Esophagus muscularis mucosa (tissue), 4 donors: ENCODE measurements at places on chromosomes 7 and 10. TPM values are rescaled to one million over a fixed set of nuclear protein-coding genes. Genes with fewer than 3 reads are reported as not detected.

GRCh38 chr7:77427996-77428603 lies 12.0 kb upstream of the GSAP start:
- DNase-seq = no peak

Gene ECHDC3
- 23.3 TPM for total RNA-seq

Gene GPR158
- total RNA-seq = under 0.01 TPM

Gene AKR1C3
- 22.0 TPM for total RNA-seq

DNA sequence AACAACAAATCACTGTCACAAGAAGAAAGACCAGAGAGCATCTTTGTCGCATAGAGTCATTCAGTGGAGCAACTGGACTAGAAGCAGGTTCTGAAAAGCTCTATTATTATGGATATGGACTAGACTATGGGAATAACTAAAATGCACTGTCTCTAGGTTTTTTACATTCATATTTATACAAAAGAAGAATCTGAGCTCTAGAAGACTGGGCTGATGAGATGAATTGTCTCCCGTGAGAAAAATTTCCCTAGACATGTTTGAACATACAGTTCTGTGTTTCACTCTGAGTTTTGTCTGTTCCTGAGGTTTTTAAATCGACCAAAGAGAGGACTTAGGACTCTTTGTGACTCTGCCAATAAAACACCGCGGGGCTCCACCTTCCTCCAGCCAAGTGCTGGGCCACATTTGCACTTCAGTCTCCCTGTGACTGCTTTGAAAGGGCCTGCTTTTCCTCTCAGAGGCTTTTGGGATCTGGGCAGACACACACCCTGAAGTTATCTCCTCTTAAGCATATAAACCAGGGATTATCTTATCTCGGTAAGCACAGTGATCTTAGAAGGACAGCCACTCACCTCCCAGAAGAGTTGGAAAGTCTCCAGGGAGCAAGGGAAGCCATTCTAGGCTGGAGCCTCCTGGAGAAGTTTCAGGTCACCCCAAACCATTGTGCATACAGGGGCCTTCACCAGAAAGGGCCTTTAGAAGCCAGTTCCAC lies 101.0 kb upstream of the JCAD start:
- DNase-seq = no peak

GRCh38 chr10:72309290-72310240 lies 35.8 kb downstream of the DDIT4 start:
- no peak for DNase-seq

DNA sequence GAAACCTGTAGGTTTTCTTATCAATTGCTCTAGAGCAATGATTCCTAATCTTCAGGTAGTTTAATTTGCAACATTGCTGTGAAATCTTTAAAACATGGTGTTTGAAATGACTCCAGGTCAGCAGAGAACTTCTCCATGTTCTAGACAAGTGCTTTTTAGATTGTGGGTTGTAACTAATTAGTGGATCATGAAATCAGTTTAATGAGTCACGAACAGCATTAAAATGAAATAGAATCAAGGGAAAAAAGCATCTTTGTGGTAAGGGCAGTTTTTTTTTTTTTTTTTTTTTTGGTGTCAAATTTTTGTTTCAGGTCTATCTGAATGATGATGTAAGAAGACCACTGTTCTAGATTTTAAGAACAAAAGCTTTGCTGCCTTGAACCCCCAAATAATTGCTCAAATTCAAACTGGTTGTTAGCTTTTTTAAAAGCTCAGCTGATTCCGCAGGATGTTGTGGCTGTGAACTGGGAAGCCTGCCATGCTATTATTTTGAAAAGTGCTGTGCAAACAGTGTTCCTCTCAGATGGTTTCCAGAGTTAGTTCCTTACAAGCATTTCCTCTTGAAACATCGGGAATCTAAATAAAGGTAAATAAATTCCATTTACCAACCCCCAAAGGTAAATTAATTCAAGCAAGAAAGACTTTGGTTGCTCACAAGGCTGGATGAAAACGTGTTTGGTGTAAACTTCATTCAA lies 13.1 kb upstream of the PDK4 start:
- no peak for DNase-seq

GRCh38 chr10:84333864-84334451 lies 5.6 kb downstream of the CCSER2 start:
- no peak for DNase-seq

DNA sequence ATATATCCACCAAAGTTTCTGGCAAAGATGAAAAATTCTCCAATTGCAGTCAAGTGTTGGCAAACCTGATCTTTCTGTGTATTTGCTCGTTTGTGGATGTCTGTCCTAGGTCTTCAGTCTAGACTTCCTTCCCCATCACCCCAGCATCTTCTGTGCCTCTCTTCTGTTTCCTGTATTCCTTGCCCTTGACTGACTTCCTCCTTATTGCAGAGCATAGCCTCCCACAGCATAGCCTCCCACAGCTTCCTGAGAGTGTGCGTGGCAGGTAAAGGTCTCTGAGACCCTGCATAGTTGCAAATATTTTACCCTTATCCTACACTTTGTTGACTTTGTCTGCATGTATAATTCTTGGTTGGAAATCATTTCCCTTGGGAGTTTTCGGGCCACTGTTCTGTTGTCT lies 18.4 kb downstream of the SLC18A2 start:
- no peak for DNase-seq

Gene SPDYE5
- not detected for total RNA-seq

Gene ADAM22
- 1.8 TPM for total RNA-seq

DNA sequence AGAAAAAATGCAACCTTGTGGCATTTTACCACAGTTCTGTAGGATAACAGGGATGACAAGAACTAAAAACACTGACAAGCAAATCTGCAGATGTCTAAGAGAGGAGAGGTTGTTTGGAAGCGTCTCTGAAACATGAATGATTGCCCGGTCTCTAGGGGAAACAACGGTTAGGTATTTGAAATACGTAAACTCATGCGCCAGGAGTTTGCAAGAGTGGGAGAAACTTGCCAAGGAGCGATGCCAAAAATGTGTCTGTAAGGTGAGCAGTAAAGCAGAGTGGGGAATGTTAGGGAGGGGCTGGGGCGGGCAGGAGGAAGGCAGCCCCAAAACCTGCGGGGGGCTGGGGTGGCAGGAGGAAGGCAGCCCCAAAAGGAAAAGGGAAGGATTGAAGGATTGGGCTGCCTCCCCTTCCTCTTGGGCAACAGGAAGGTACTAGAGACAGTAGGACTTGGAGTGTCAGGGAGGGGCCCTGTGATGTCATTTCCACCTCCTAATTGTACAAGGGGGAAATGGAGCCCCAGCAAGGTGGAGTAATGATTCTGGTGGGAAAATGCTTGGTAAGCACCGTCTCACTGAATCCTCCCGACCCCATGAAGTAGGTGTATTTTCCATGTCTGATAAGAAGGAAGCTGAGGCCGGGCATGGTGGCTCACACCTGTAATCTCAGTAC lies 33.2 kb upstream of the PLEKHA1 start:
- no peak for DNase-seq

DNA sequence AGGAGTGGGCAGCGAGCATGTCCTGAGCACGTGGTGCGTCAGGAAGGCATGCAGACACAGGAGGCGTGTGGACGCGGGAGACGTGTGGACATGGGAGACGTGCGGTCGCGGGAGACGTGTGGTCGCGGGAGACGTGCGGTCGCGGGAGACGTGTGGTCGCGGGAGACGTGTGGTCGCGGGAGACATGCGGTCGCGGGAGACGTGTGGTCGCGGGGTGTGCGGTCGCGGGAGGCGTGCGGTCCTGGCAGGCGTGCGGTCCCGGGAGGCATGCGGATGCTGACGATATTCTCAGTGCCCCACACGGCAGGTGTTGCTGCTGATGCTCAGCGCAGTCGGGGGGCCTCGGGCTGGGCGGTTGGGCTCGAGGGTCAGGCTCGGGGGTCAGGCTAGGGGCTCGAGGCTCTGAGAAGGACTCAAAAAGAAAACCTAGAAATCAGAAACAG lies 94.2 kb downstream of the NKX6-2 start:
- no peak for DNase-seq

DNA sequence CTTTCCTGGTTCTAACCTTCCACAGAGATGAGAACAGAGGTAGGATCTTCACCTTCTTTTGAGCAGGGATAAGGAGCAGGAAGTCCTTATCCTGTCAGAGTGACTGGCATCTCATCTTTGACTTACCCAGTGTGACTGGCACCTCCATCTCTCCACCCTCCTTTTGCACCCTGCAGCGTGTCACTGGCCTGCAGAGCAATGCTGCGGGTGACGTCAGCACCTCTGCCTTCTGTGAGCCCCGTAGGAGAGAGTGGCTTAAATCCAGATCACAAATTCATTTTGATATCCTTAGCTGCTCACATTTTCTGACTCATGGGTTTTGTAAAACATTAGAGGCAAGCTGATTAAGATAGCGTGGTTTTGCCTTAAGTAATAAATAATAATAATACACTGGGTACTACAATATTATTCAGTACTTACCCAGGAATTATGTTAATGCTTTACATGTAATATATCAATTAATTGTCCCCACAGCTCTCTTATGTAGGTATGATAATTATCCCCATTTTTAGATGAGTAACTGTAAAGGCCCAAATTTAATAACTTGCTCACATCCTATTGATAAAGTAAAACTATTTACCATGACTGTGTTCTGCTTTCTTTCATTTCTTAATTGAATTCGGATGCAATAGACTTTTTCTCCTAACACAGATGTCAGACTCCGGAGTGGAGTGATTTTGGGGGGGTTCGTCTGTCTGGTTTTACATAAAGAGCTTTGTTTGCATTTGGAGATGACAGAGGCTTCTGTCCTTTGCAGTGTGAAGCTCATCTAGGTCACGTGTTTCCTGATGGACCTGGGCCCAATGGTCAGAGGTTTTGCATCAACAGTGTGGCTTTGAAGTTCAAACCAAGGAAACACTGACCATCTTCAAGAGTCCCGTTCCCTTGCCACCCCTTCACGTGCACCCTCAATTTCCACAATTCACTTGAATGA lies 24.9 kb downstream of the MSRB2 start:
- DNase-seq = no peak

Gene SMO
- 18.7 TPM for total RNA-seq

- no peak for DNase-seq
Measured at GRCh38 chr10:106571192-106571946, 593.1 kb downstream of the SORCS1 start.

- DNase-seq = no peak
Measured at GRCh38 chr10:66832781-66833422, 92.9 kb upstream of the LRRTM3 start.

DNA sequence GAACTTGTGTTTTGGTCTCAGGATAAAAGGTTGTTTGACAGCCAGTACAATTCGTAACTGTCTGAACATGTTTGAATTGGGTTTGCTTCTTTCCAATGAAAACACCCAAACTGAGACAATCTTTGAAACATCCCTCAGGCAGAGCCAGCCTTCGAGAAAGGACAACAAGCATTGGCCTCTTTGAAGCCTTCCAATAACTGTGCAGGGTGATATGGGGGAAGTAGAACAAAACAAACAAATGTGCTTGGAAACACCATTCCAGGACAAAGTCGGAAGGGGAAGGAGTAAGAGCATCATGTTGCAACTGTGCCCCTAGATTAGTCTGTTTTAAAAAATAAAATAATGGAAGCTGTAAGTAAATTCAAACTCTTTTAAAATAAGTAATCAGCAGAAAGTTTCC lies 39.5 kb downstream of the IL2RA start:
- no peak for DNase-seq

DNA sequence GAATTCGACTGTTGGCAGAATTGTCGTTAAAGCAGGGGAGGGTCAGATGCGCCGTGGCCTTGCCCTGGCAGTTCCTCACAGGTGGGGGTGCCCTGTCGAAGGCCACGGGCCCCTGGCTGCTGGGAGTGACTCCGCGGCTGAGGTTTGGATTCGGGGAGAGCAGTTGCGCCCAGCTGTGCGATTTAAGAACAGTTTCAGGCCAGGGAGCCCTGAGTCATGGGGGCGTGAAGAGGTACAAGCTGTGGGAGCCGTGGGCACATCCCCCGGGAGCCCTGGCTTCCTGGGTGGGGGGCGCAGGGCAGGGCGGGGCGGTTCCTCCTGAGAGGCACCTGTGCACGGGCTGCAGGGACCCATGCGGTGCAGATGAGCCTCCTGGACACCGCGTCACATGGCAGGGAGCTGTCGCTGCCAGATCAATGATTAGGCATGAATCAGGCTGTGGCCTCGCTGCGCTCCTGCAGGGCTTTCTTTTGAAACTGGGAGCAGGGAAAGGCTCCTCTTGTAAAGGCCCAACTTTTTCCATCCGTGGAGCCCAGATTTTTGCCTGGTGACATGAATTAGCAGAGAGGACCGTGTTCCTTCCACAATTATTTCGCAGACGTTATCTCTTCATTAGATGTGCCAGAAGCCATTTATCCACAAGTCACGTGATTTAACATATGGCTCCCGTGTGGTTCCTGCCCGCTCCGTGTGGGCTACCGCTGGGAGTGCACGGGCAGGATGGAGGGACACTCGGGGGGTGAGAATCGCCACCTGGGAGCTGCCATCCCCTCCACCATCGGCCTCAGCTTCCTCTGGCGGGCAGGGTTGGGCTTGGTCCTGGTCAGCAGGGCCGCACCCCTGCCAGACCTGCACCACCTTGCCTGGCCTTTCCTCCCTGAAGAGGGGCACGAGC lies 918 bp downstream of the PWWP2B start:
- no peak for DNase-seq

- no peak for DNase-seq
Measured at GRCh38 chr7:4801839-4802231, 26.4 kb downstream of the AP5Z1 start.

DNA sequence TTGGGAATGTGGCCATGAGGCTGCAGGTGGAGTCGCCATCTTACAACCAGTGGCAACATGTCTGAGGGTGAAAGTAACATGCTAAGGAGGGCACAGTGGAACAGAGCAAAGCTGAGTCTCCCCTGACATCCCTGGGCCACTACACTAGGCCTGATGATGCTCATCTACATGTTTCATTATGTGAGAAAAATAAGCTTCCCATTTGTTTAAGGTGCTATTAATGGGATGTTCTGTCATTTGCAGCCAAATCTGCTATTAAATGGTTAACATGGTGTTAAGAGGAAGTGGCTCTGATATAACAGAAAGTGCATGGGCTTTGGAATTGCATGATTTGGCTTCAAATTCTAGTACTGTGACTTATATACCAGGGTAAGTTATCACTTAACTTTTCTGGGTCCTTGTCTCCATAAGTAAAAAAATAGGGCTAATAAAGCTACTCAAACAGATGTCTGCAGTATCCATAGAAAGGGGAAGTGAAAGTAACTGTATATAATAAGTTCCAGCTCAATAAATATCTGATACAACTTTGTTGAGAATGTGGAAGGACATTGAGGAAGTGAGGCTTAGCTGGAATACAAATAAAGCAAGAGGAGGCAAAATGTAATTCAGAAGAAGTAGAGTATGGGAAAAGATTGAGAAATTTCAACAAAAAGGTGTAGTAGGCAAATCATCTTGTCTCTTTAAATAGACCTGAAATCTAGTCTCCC lies 158.9 kb downstream of the RTKN2 start:
- no peak for DNase-seq

GRCh38 chr7:16417906-16418305 lies 3.4 kb downstream of the CRPPA start:
- no peak for DNase-seq
